Smooth muscle cell of the pulmonary artery (primary cell): ENCODE measurements at places on chromosomes 6 and 20. TPM values are rescaled to one million over a fixed set of nuclear protein-coding genes. Genes with fewer than 3 reads are reported as not detected.

Gene FRS3
- 1.8 and 2.8 TPM in 2 replicates for total RNA-seq

Gene PLN
- 4.9 and 17.5 TPM in 2 replicates for total RNA-seq

Gene SLCO4A1
- total RNA-seq: 0.13 and 0.30 TPM in 2 replicates

Gene OPN5
- total RNA-seq: not detected in 2 replicates

Gene C20orf202
- 0.07 TPM in 1 of 2 replicates, not detected in the other for total RNA-seq
